ENCODE measurements at places on chromosomes 4 and X.

DNA sequence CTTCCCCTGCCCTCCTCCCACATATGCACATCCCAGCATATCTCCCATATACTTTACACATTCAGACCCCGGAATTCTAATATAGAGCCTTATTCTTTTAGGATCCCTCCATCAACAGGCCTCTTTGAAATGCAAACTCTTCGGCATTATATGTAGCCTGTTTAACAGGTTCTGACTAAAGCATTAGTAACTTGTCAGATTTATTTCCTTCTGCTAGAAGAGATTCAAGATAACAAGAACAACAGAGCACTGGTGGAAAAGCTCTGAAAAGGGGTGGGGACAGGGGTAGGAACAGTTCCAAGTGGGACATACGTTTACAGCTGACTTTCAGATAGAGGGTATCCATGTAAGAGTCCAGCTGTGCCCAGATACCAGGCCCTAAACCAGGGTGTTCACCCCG, 31.7 kb upstream of the PRPS1 start:
- DNase-seq: no peak

GRCh38 chr4:14917298-14917633, 85.0 kb upstream of the CPEB2 start:
- DNase-seq: no peak

DNA sequence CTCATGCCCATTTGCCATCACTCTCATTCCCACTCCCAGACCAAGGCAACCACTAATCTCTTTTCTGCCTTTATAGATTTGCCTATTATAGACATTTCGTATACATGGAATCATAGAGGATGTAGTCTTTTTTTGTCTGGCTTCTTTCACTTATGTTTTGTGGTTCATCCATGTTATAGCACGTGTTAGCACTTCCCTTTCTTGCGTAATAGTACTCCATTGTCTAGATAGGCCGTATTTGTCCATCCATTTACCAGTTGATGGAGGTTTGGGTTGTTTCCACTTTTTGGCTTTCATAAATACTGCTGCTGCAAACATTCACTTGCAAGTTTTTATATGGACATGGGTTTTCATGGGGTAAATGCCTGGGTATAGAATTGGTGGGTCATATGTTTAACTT, 48.4 kb downstream of the KIF4A start:
- DNase-seq: no peak

DNA sequence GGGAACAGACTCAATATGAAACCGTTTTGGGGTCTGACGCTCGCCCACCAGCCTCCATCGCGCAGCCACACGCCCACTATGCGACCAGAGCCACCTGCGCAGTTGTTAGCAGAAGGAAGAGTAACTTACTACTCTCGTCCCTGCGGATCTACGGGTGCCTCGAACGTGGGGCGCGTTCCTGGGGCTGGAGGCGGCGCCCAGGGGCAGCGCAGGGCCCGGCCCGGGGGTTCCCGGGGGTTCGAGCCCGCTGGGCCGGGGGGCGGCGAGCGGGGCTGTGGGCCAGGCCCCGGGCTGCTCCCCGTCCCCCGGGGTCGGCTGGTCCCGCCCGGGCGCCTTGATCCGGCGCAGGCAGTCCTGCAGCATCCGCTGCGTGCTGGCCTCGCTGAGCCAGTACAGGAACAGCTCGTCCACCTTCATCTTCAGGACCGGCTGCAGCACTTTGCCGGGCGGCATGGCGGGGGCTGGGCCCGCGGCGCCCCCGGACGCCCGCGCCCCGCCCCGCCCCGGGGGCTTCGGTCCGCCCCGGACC, 404 bp downstream of the PPP2R3B start:
- no peak for DNase-seq

DNA sequence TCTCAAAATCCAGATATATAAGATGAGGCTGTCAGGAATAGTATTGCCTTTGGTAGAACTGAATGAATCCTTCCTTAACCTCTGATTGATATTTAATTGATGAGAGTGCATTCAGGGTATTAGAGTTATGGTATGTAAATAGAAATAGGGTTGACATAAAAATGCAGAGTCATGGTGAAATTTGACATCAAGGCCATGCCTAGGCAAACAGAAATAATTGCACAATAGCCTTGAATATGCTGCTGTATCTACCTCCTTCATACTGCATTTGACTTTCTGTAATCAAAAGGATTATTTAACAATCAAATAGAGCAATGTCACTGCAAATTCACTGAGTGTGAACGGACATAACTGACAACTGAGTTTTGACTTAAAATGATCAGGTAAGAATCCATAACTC, 1316.3 kb downstream of the STIM2 start:
- DNase-seq: no peak

- DNase-seq: no peak
Measured at GRCh38 chr4:44421330-44422065, 27.1 kb downstream of the KCTD8 start.

GRCh38 chr4:119493419-119493818, 135.2 kb downstream of the PDE5A start:
- DNase-seq: no peak

DNA sequence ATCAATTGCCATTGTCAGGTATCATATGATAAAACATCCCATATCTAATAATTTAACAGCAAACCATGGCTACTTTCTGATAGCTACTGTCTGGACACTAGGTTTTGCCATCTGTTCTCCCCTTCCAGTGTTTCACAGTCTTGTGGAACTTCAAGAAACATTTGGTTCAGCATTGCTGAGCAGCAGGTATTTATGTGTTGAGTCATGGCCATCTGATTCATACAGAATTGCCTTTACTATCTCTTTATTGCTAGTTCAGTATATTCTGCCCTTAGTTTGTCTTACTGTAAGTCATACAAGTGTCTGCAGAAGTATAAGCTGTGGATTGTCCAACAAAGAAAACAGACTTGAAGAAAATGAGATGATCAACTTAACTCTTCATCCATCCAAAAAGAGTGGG, 7.0 kb downstream of the NPY5R start:
- DNase-seq: no peak
